Stimulated activated CD4-positive, alpha-beta T cell treated with anti-CD3 and anti-CD28 coated beads, Interleukin-1b, Interleukin-23, amount 100 ng/mL, for 48 hours (primary cell): ENCODE measurements at places on chromosomes 7 and 10.

DNA sequence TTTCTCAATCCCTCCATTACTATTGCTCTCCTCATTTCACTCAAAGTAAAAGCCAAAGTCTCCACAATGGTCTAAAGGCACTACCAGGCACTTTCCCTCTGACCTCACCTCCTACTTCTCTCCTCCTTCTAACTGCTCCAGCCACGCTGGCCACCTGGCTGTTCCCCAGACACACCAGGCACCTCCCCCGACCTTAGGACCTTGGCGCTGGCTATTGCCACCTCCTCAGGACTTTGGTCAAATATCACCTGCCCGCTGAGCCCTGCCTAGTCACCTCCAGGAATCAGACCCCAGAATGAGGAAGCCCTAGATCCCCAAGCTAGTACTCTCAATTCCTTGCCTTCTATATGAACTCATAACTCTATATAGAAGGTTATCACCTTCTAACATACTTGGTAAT, 66.2 kb upstream of the STEAP1B start:
- no peak for DNase-seq

GRCh38 chr7:69564454-69565417, 33.5 kb upstream of the AUTS2 start:
- no peak for DNase-seq

DNA sequence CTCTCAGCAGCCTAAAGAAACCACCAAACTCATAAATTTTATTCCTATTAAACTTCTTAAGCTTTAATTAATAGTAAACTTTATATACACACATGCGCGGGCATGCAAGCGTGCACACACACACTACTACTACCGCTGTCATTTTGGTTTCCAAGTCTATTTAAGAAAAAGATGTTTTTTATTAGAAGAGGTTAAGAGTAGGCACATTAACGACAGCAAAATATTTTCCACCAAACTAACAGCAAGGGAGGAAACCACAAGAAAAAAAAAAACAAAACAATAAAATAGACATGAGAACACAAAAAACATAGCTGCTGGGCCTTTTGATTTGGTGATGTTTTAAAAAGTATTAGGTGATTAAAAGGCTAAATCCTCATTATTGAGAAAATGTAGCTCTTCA, 28.6 kb downstream of the RTKN2 start:
- DNase-seq, result no peak

GRCh38 chr10:121291823-121292222, 306.4 kb downstream of the FGFR2 start:
- DNase-seq, result no peak

DNA sequence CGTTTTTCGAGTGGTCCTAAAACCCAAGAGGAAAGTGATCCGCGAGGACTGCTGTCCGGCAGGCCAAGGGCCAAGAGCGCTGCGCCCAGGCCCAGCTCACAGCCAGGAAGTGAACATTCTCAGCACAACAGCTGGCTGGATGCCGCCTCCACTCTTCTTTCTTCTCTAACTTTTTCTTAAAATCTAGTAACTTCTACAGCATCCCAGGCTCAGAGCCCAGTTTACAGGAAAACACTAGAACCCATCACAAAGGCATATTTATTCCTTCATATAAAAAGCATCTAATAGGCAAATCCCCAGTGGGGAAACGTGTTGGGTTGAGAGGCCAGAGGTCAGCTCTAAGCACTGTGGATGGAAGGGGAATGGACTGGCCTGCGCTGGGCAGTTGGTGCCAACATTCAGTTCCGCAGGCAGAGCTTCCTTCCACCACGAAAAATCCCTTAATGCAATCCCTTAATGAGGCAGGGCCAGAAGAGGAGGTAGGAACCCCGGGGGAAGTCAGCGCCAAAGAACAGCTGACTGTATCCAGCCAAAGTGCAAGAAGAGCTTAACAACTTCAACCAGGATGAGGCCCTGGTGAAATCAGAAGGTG, 74.8 kb downstream of the ZRANB1 start:
- DNase-seq, result no peak

- DNase-seq, result no peak
These were observed 13.2 kb upstream of the NPS start for GRCh38 chr10:127535802-127536515.

- DNase-seq, result no peak
These were observed 51.5 kb downstream of the UNCX start for GRCh38 chr7:1283941-1284742.

DNA sequence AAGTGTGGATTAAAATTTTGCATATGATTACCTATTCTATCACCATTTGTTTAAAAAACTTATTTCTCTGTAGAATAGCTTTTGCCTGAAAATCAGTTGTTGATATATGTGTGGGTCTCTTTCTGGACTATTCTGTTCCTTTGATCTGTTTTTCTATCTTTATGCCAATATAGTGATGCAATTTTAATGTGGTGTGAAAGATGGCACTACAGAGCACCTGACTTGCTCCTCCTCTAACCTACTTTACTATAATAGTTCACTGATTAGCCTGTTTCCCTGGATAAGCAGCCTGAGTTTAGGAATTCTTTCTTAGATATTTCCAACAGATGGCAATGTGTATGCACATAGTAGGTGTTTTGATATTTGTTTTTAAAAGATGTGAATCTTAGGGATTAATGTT, 294.5 kb downstream of the AUTS2 start:
- DNase-seq, result no peak

DNA sequence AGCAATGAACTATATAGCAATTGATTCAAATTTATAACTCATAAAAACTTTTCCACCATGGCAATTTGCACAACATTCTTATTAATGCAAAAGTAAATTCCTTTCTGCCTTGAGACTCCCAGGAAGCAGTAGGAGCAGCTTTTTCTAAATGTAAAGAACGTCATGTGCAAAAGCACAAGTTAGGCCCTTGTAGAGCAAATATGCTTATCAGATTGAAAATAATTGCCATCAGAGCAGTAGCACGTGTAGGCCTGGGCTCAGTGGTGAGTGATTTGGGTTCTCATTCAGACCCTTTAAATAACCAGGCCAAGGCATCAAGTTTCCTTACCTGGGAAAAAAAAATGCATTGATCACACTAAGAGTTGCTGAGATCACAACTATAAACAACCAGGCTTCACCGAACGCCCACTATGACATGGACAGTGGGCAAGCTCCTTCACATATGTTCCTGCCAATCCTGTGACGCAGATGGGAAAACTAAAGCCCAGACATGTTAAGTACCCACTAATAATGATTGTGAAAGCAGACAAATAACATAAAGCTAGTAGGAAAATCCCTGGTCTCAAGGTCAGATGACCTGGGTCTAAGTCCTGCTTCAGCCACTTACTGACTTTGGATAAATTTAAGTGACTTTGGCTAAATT, 22.1 kb upstream of the SAR1A start:
- no peak for DNase-seq

DNA sequence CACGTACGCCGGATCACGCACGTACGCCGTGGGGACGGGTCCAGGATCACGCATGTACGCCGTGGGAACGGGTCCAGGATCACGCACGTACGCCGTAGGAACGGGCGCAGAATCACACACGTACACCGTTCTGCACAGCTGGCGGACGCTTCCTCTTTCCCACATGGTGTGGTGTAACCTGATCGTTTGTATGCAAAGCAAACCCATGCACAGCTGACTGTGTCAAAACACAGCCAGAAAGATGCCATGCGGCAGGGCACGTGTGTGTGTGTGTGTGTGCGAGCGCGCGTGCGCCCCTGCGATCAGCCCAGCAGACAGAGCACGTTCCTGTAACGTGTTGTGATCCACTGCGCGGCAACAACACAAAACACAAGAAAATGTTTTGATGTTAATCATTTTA, 573.6 kb downstream of the DNAJB6 start:
- DNase-seq, result no peak
